ENCODE measurements at places on chromosomes 6 and 20. TPM values are rescaled to one million over a fixed set of nuclear protein-coding genes. Genes with fewer than 3 reads are reported as not detected.

Gene ARMC2
- total RNA-seq = 19.2 TPM

Gene DCBLD1
- 5.8 TPM for total RNA-seq

Gene TPD52L1
- total RNA-seq = not detected

Gene PRND
- not detected for total RNA-seq

Gene MAK
- total RNA-seq = 0.82 TPM

Gene BMP5
- total RNA-seq = not detected

Gene SLC2A4RG
- total RNA-seq = 111 TPM

Gene KAT14
- 14.3 TPM for total RNA-seq

Gene TTK
- total RNA-seq = 40.1 TPM

Gene GNL1
- total RNA-seq = 64.0 TPM

Gene DNAH8
- total RNA-seq = 0.12 TPM

Gene TNNC2
- total RNA-seq = not detected

Gene MACROD2
- total RNA-seq = not detected

Gene RGL2
- total RNA-seq = 49.9 TPM

Gene HINT3
- 9.3 TPM for total RNA-seq

Gene TRIM31
- total RNA-seq = not detected

Gene SPINT3
- not detected for total RNA-seq

Gene EFCAB8
- total RNA-seq = 0.30 TPM

Gene NRSN1
- total RNA-seq = not detected

Gene KCNQ5
- 7.8 TPM for total RNA-seq

Gene GSTA4
- 2.9 TPM for total RNA-seq

Gene BMP2
- not detected for total RNA-seq

Gene TAGAP
- total RNA-seq = 44.8 TPM

Gene PNPLA1
- not detected for total RNA-seq

Gene RUNX2
- 19.9 TPM for total RNA-seq

Gene TUBB2B
- total RNA-seq = not detected

Gene OR2H2
- total RNA-seq = not detected

Gene FAM83D
- total RNA-seq = 28.4 TPM

Gene FIG4
- total RNA-seq = 9.0 TPM

Gene ERMARD
- total RNA-seq = 29.3 TPM

Gene EEF1A2
- 0.84 TPM for total RNA-seq

Gene BMP7
- not detected for total RNA-seq

Gene ZDHHC14
- 32.7 TPM for total RNA-seq

Gene WFDC12
- not detected for total RNA-seq
